NCI-H524 treated with DMSO at 0.1 percent for 48 hours (cell line): ENCODE measurements at places on chromosomes 13 and 19.

DNA sequence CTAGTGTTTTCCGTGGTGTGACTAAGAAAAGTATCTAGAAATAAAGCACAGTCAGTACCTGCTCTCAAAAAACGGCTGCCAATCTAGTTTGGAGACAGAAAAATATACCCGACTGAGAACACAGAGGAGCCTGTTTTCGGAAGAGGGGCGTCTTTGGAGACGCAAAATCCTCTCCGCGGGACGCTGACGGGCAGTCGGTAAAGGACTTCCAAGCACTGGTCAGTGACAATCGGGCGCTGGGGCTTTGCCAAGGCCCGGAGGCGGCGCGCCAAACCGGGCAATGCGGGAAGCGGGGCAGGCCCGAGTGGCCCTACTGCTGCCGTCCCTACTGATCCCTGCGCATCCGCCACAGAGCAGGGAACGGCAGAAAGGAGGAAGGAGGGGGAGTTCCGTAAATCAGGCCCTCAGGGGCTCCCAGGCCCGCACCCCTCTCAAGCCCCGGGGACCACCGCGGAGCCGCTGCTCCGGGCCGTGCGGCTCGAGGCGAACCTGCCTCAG, 588 bp upstream of the DPY19L3 start:
- DNase-seq: no peak

GRCh38 chr19:40298026-40298425, 12.9 kb upstream of the AKT2 start:
- no peak for DNase-seq

DNA sequence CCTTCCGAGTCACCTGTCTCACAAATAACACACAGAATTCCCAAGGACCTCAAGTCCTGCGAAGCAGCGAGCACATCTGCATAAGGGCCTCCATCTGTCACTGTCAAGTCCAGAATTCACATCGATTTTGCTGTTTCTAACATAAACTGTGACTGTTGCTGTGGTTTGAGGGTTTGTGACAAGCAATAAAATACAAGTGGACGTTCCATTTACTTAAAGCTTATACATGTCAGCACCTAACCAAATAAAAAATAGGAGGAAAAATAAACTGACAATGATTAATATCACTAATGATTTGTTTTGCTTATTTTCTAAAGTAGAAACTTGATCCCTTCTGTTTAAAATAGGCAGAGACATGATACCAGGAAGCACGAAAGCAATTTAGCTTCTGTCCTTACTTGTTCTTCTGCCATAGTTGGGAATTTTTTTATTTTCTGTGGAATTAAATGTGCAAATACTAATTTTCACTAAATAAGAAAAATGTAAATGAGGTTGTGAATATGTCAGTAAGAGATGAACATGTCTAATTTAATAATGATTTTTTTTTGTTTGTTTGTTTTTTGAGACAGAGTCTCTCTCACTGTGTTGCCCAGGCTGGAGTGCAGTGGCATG, 279.1 kb downstream of the FGF9 start:
- no peak for DNase-seq

GRCh38 chr19:18319591-18320135, 3.2 kb downstream of the LSM4 start:
- DNase-seq: no peak

DNA sequence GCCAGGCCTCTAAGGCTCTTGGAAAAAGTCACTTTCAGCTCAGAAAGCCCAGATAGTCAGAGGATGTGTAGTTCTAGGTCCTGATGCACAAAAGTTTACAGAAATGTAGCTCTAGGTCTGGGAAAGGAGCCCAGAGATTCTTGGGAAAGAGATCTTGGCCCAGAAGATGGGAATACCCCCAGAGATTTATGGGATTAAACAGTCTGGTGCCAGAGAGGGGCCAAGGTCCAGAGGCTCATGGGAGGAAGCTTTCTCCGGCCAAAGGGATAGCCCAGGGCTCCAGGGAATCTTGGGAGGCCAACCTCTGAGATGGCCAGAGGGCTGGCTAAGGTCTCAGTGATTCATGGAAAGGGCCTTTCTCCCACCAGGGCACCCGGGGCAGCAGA, 15.2 kb downstream of the BCAT2 start:
- DNase-seq: no peak

GRCh38 chr13:53398051-53398450, 369.4 kb downstream of the OLFM4 start:
- peak; percentile 44 for DNase-seq

GRCh38 chr13:97975848-97976609, 22.6 kb downstream of the IPO5 start:
- peak; percentile 43 for DNase-seq

GRCh38 chr13:100525453-100526317, 62.9 kb downstream of the GGACT start:
- no peak for DNase-seq

GRCh38 chr19:19372656-19373416, 32.6 kb upstream of the GATAD2A start:
- DNase-seq: no peak
